Fibroblast of skin of right quadriceps (primary cell): ENCODE measurements at places on chromosomes 7 and 10.

GRCh38 chr10:117365612-117366011 is 9.6 kb downstream of the PDZD8 start:
- no peak for DNase-seq

DNA sequence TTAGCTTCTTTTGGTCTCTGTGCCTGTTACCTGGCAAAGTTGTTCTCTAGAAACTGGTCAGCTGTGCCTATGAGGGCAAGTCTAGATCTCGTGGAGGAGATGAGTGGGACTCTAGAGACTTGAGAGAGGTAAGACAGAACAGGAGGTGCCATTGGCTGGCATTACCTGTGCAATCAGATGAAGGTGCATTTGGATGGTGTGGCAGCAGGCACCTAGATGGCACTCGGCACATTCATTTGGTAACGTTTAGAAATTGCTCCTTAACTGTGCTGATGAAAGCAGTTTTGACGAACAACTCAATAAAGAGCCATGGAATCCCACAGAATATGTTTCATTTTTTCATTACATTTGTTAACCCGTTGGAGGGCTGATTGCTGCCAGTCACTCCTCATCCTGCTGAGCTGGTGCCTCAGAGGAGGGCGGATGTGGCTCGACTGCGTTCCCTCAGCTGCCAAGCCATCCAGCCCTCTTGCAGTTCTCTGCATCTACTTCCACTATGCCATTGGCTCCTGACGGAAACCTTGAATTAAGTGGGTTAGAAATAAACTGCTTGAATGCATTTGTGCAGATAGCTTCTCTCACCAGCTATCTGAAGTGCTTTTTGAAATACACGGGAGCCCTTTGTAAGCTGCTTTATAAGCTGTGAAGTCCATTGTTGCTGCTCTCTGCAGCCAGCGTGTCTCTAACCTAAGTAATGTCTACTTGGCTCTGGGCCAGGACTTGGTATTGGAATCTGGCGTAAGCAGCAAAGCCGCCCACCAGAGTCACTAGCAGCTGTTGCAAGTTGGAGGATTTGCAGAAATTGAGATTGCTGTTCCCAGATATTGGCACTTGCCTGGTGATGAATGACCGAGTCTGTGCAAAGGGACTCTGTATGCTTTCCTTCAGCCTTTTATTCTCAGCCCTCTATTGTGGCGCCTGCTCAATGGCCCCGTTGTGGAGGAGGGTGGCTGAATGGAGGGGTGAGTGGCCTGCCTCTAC is 87.4 kb downstream of the LRRC4 start:
- DNase-seq: peak; percentile 63

DNA sequence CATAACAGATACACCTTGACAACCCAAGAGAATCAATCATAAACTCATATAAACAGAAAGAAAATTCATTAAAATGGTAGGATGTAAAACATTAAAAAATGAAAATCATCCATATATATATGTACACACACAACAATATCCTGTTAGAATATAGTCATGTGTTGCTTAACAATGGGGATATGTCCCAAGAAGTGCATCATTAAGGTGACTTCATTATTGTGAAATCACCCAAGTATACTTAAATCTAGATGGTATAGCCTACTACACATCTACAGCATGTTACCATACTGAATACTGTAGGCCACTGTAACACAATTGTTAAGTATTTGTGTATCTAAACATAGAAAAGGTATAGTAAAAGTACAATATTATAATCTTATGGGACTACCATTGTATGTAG is 115.8 kb upstream of the TMEM168 start:
- DNase-seq: no peak

DNA sequence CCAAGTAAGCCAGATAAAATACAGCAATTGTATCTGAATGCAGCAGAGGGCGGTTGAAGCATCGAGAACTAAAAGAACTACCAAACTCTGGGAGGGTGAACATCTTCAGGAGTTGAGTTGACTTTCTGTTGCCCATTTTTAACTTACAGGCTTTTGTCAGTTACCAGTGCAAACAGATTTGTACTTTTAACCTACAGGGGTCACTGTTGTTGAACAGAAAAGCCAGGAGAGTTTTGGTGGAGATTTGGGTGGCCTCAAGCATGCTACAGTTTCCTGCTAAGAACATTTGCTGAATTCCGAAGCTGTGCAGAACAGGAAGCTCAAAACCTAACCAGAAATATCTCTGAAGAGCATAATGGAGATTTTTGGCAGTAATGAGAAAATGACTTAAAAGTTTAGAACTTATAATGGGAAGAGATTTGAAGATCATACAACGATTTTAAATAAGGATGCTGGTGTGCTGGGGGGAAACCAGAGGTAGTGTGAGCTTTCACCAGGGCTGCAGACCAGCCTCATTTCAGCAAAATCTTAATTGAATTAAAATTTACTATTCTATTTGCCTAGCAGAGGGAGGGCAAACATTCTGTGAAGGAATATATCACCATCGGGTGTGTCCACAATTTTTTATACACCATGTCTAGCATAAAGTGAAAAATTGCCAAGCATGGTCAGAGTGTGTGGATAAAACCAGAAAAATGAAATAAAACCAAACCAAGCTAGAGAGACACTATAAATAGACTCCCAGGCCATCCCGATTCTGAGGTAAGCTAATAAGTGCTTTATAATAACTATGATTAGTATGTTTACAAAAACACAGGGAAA is 208.6 kb upstream of the CCDC6 start:
- DNase-seq: peak; percentile 77

GRCh38 chr7:139471740-139472353 is 11.6 kb downstream of the KLRG2 start:
- no peak for DNase-seq

GRCh38 chr7:149498811-149499210 is 1.2 kb upstream of the ZNF746 start:
- DNase-seq: no peak

DNA sequence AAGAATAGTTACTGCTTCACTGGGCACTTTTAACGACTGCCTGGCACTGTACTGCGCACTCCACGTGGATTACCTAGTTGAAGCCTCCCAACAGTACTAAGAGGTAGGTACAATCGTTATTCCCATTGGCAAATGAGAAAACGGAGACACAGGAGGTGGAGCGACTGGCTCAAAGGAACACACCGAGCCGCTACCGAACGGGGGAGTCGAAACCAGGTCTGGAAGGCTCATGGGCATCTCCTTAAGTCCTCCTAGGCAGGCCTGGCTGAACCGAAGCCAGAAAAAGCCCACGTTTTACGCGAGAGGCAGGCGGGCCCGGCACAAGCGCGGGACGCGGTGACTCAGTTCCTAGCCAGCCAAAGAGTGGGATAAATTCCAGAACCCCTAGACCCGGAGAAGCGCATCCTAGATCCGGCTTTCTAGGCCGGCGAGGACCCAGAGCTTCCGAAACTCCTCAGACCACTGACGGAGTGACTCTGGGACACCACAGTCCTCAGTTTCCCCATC is 472 bp downstream of the PDAP1 start:
- peak; percentile 75 for DNase-seq

- no peak for DNase-seq
Observed at GRCh38 chr7:47688311-47689100, 106.6 kb upstream of the TNS3 start.

DNA sequence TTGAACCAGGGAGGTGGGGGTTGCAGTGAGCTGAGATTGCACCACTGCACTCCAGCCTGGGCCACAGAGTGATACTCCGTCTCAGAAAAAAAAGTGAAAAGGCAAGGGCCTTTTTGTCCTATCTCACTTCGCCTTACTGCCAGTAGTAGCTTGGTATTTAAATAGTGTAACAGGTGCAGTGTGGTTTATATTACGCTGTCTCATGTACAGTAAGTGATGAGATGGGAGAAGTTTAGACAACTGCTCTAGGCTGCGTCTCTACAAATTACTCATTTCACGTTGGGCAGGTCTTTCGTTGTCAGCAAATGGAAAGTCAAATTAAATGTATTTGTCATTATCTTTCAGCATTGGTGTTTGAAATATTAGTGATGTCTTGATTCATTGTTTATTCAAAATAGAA is 15.5 kb upstream of the PFKFB3 start:
- DNase-seq: no peak

GRCh38 chr10:18145652-18146051 is 5.4 kb downstream of the CACNB2 start:
- no peak for DNase-seq

DNA sequence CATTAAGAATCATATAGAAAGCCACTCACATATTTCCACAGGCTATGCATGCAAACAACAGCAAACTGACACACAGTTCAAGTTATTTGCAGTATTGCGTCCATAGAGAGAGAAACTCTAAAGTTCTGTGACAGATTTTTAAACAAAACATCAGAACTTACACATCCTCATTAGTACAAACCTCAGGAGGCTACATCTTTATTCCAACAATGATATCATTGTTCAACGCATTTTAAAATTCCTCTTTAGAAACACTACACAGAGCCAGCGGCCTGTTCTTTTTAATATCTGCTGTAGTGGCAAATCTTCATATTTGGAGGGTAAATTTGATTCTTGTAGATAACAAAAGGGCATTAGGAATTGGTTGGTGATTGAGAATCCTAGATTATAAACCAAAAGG is 55.9 kb upstream of the NFE2L3 start:
- no peak for DNase-seq

DNA sequence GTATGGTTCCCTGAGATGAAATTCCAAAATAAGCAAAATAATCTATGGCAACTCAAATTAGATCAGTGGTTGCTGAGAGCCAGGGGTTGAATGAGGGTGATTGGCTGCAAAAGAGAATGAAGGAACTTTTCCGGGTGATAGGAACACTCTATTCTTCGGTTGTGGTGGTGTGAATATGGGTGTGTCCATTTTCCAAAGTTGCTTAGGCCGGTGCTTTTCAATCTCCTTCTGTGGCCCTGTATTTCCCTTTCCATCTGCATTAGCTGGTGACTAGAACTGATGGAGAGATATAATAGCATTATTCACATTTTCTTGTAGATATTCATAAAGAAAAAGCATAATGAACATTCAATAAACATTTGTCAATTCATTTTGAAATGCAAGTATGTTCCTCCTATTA is 382.9 kb downstream of the TFEC start:
- no peak for DNase-seq

DNA sequence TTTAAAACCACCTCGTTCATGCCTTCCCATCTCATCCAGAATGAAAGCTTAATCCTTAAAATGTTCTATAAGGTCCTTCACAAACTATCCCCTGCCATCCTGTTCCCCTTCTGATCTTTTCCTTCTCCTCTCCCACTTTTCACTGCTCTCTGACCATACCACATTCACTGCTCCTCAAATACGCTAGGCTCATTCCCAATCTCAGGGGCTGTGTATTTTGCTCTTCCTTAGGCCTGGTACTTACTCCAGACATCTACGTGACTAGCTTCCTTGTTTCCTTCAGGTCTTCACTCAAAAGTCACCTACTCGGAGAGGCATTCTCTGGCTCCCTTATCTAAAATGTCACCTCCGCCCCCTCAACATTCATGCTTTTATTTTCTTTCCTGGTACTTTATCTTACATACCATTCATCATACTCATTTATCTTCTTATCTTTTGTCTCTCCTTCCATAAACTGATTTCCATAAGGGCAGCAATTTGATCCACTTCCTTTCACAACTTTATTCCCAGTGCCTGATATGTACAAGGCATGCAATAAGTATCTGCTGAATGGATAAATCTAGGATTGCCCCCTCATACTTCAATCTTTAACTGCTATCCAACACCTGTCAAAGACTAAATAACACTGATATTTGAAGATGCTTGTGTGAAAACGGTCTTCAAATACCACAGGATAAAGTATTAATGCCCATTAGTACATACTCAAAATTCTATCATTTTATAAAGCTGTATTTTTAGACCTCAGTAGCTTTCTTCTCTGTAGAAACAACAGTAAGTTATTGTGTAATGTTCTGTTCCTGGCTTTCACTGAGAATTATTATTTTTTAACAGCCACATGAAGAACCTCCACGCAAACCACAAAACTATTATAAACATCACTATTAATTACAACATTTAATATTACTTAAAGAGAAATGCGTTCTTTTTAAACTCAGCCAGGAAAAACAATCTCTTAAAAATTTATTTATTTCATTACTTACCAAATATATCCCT is 27.0 kb downstream of the JMJD1C start:
- DNase-seq: no peak

DNA sequence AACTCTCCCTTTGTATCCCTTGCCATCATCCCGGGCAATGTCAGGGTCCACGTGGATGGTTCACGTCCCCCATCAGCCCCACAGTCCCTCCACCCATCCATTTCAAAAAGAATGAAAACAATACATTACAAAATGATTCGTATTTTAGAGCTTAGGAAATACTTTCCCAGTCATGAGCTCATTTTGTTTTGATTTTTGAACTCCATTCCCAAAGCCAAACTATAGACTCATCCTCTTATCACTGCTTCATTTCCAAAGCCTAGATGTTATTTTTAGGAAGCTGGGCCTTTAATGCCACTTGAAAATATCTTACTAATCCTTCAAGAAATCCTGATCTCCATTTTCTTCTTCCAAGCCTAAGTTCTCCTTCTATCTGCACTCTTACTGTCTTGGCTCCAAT is 72.1 kb downstream of the WNT2 start:
- peak; percentile 58 for DNase-seq

GRCh38 chr7:94477878-94478277 is 31.7 kb upstream of the CASD1 start:
- no peak for DNase-seq

DNA sequence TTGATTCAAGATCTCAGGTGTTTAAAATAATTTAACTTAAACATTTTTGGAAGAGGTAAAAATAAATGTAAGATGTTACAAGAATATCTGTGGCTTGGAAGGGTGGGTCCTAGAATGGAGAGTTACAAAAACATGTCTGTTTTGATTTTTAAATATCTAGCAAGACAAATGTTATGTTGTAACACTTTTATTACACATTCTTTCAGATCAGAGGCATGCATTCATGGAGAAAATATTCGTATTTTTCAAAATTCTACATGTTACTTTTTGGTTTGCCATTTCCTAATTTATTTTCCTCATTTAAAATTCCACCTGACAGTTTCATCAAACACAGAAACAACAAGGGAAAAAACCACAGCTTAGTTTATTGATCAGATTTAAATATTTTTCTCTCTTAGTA is 10.0 kb downstream of the WBP1L start:
- no peak for DNase-seq

GRCh38 chr10:132021504-132022143 is 39.9 kb upstream of the BNIP3 start:
- DNase-seq: no peak
